ENCODE measurements at places on chromosomes 4 and X.

DNA sequence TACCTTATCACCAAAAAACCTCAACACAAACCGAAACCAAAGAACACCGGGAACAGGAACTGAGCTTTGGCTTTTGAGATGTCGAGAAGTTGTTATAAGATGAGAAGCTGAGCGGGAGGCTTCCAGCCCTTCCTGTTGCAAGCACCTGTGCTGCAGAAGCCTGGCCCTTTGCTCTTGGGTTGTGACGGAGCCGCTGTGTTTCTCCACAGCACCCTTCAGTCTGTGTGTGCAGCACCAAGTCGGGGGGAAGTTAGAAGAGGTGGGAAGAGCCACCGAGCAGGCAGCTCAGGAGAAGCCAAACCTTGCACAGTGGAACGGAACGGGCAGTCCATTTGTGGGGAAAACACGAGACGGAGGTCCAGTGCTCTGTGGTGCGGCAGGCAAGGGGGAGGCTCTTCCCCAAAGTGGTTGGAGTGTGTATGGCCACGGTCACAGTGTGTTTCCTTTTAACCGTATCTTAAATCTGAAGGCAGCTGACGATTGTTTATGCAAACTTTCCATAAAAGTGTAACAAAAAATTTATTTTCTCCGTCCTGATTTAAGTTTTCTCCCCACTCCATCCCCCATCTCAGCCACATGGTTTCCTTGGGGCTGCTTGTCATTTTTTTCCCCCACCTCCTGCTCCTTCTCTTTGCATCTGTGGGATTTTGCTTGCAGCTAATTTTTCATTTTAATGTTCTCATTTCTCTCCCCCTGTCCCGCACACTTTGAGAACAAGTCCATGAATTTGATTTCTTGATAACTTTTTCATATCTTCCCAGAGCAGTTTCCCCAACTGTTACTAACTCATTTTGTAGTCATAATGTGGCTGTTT is 123.7 kb downstream of the STOX2 start:
- DNase-seq = no peak

- no peak for DNase-seq
Measured at GRCh38 chr4:144509088-144510015, 136.6 kb upstream of the HHIP start.

DNA sequence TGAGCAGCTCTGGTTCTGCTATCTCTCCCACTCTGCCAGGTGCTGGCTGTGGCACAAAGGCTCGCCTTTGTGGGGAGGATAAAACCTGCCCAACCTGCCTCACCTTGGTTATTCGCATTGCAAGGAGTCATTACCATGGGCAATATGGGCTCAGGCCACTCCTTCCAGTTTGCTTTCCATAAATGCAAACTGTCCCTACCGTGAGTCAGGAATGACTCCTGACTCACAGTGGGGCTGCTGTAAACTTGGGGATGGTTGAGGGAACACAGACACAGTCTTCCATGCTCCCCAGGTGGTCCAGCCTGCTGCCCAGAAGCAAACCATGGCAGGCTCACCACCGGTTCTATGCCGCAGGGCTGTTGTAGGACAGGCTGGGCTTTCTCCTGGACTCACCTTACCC is 36.1 kb downstream of the COQ2 start:
- no peak for DNase-seq

DNA sequence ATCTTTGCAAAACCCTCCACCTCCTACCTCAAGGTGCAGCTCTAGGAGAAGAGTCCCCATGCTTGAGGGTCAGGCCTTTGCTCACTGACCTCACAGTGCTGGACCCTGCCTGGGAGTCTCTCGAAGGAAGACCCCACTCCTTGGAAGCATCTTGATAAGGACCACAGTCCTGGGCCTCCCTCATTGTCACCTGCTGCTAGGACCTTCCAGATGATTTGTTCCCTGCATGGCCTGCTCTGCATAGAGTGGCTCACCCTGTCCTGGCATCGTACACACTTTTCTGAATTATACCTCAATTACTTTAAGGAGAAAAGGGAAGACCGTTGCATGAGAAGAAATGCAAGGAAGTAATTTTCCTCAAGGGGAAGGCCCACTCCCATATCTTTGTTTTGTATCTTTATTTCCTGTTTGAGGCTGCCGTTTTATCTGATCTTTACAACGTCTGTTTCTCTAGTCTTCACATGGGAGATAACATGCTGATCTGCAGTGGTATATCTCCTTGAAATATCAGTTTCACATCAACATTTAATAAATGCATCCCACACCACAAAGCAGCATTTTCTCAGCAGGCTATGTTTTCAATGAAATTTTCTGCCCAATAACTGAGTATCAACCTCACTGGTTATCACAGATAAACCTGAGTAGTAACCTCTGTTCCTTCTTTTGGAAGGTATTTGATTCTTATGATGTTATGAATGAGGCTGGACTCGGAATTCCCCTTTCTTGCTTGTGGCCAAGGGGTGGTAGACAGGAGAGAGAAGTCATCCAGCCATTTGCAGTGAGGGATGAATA is 15.0 kb upstream of the AKAP17A start:
- no peak for DNase-seq

Measured in stimulated activated CD4-positive, alpha-beta T cell treated with anti-CD3 and anti-CD28 coated beads, Interleukin-1b, Interleukin-23, amount 100 ng/mL, for 1 hour (primary cell).